Esophagus muscularis mucosa (tissue), 4 donors: ENCODE measurements at places on chromosomes 2 and 18. TPM values are rescaled to one million over a fixed set of nuclear protein-coding genes. Genes with fewer than 3 reads are reported as not detected.

The GCG gene
- total RNA-seq = not detected

GRCh38 chr18:2451556-2451955, 119.7 kb downstream of the METTL4 start:
- DNase-seq = no peak

DNA sequence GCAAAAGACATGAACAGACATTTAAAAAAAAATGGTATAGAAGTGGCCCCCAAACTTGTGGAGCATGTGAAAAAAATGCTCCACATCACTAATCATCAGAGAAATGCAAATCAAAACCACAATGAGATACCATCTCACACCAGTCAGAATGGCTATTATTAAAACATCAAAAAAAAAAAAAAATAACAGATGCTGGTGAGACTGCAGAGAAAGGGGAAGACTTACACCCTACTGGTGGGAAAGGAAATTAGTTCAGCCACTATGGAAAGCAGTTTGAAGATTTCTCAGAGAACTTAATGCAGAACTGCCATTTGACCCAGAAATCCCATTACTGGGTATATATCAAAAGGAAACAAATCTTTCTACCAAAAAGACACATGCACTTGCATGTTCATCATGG, 164.8 kb downstream of the RIT2 start:
- no peak for DNase-seq

DNA sequence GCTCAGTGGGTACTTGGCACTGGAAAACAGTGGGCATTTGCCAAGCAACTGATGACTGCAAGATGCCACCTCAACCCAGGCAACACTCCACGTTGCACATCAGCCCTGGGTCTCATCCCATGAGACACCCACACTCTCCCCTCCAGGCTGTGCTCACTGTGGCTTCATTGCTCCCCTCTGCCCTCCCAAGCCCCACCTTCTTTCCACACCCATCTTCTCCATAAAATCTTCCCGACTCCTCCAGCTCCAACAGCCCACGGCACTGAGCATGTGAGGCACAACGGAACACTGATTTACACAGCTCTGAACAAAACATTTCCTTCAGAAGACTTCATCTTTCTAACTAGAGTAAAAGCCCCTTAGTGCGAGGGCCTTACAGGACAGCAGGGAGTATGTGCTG, 117.8 kb upstream of the ACAA2 start:
- DNase-seq = no peak

The MBD1 gene
- total RNA-seq = 65.6 TPM

The TDRD15 gene
- not detected for total RNA-seq

DNA sequence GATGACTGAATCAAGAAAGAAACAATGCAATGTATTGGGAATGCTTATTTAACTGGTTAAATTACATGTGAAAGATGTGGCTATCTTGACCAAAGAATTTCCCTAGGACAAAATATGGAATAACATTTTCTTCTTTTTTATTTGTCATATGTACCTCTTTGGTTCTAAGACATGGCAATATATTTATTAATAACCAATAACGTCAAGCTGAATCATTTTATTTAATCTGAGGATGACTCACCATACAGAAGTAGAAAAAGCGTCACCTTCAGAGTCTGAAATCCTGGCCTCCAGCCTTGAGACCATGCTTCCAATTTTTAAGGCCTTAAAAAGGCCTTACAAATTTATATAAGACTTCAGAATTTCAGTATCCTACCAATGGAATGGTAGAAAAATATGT, 1464.9 kb downstream of the SUCLG1 start:
- DNase-seq = no peak

The SDC1 gene
- 0.52 TPM for total RNA-seq

The GKN2 gene
- total RNA-seq = not detected

DNA sequence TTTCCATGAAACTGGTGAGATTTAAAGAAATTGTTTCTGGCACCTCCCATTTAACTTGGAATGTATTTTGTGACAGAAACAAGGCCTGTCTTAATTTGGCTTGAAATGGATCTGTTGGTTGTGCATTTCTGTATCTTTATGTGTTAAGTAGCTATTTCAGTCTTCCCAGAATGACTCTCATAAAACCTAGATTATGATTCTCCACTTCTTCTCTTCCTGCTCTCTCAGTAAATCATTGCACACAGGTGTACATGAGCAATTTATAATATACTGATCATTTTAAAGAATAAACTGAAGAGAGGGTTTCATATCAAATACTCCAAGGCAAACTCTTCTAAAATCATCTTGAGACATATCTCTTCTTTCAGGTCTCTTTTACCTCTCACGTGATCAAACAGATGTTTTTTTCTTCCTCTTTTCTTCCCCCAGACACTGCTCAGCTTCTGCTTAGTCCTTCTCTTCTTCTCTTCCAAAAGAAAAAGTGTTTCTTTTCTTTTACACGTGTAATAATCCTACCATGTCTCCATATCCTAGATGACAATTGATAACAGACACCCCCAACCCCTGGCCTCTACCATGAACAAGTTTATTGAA, 112.0 kb downstream of the PPP1R1C start:
- no peak for DNase-seq

The LIMS2 gene
- 166 TPM for total RNA-seq

- no peak for DNase-seq
Observed at GRCh38 chr2:174749793-174750192, 14.5 kb downstream of the CHRNA1 start.

The RAB10 gene
- total RNA-seq = 106 TPM
